Sigmoid colon (tissue), 7 donors: ENCODE measurements at places on chromosomes 3 and 15. TPM values are rescaled to one million over a fixed set of nuclear protein-coding genes. Genes with fewer than 3 reads are reported as not detected.

- H3K36me3 ChIP-seq = no peaks in the 10 kb centered on the region
- no peaks in the 10 kb centered on the region for H3K27me3 ChIP-seq
- no peak overlapping the region for H3K27ac ChIP-seq
- no peak for DNase-seq
These were observed 34.1 kb downstream of the EOMES start for GRCh38 chr3:27688053-27688452.

DNA sequence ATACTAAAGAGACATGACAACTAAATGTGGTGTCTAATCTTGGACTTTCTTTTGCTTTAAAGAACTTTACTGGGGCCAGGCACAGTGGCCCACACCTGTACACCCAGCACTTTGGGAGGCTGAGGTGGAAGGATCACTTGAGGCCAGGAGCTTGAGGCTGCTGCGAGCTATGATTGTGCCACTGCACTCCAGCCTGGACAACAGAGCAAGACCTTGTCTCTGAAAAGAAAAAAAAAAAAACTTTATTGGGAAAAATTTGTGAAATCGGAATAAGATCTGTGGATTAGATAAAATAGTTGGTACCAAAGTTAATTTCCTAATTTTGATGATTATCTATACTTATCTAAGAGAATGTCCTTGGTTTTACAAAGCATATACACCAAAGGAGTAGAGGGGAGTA, 34.4 kb upstream of the USP3 start:
- no peak overlapping the region for H3K27ac ChIP-seq
- no peaks in the 10 kb centered on the region for H3K36me3 ChIP-seq
- no peaks in the 10 kb centered on the region for H3K27me3 ChIP-seq
- H3K4me3 ChIP-seq = no peak overlapping the region

DNA sequence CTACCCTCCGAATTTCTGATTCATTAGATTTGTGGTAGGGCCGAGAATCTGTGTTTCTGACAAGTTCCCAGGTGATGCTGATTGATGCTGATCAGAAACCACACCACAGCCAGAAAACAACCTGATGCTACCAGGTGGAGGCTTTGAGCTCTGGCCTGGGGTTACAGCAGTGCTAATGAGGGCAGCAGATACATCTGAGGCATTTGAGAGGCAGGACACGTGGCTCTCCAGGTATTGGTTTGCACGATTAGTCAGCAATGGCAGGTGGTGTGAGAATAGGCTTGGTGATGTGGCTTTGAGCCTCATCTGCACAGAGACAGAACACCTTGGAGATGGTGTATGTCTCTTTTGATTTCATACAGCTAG, 78.8 kb upstream of the THBS1 start:
- H3K4me3 ChIP-seq = no peak overlapping the region
- H3K36me3 ChIP-seq = no peaks in the 10 kb centered on the region
- H3K27ac ChIP-seq = peak overlapping the region; percentile 70
- DNase-seq = no peak

GRCh38 chr3:20326541-20326940, 140.5 kb upstream of the SGO1 start:
- H3K4me3 ChIP-seq = no peak overlapping the region
- no peaks in the 10 kb centered on the region for H3K27me3 ChIP-seq
- H3K36me3 ChIP-seq = no peaks in the 10 kb centered on the region
- no peak overlapping the region for H3K27ac ChIP-seq
- H3K4me1 ChIP-seq = no peaks in the 10 kb centered on the region

GRCh38 chr15:49423021-49423420, at the start of gene FGF7:
Gene FGF7 (plus strand): TSS chr15:49423242. CDS start chr15:49424298, 1,056 bp downstream.
- H3K36me3 ChIP-seq = no peaks in the 10 kb centered on the region
- DNase-seq = peak; percentile 56
- peak within 1 kb of the TSS; percentile 76 for H3K27ac ChIP-seq
- peaks cover 22% of the 10 kb centered on the region for H3K4me1 ChIP-seq
- no peaks in the 10 kb centered on the region for H3K27me3 ChIP-seq
- peak within 1 kb of the TSS; percentile 45 for H3K4me3 ChIP-seq

DNA sequence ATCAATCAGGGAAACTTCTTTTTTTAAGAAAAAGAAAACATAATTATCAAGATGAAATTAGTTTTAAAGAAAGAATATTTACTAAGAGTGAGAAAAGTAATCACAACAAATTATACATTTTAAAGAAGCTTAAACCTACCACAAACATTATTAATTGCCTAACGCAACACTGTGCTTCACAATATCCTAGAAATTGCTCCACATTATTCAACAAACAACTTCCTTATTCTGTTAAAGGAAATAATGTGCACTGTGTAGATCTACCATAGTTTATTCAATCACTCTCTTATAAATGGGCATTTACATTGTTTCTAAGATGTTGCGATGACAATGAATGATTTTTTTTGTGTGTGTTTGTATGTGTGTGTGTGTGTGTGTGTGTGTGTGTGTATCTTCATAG, 525.9 kb upstream of the KCNMB2 start:
- no peak overlapping the region for H3K4me3 ChIP-seq
- H3K4me1 ChIP-seq = no peaks in the 10 kb centered on the region
- no peak for DNase-seq
- H3K36me3 ChIP-seq = no peaks in the 10 kb centered on the region
- no peaks in the 10 kb centered on the region for H3K27me3 ChIP-seq

GRCh38 chr15:99168601-99169580, 64.0 kb downstream of the SYNM start:
- H3K4me1 ChIP-seq = peaks cover 89% of the 10 kb centered on the region
- DNase-seq = no peak
- no peak overlapping the region for H3K4me3 ChIP-seq
- no peaks in the 10 kb centered on the region for H3K27me3 ChIP-seq

LMOD3 gene
- not detected for polyA plus RNA-seq

- no peak for DNase-seq
- no peaks in the 10 kb centered on the region for H3K27me3 ChIP-seq
- H3K4me3 ChIP-seq = no peak overlapping the region
- H3K36me3 ChIP-seq = no peaks in the 10 kb centered on the region
- H3K4me1 ChIP-seq = peaks cover 13% of the 10 kb centered on the region
- H3K27ac ChIP-seq = no peak overlapping the region
These were observed 142.4 kb downstream of the TIGIT start for GRCh38 chr3:114436182-114436581.

DNA sequence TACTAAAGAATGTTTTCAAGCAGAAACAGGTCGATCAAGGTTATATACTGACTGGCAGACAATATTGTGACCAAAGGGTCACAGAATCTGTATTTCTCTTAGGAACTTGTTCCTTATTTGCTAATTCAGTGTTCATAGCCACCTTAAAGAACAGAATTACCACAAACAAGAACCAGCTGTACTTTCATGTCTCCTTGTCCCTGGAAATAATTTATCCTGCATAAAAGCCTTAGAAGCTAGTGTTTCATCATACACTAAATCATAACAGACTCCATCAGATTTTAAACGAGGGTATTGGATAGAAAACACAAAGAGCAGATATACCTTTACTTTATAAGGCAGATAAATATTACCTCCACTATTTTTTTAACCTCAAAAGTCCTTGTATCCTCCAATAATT, 6.4 kb downstream of the DNAJC19 start:
- no peak overlapping the region for H3K4me3 ChIP-seq
- H3K27me3 ChIP-seq = no peaks in the 10 kb centered on the region
- no peak for DNase-seq

LACTB gene
- 21.6 TPM for polyA plus RNA-seq

DNA sequence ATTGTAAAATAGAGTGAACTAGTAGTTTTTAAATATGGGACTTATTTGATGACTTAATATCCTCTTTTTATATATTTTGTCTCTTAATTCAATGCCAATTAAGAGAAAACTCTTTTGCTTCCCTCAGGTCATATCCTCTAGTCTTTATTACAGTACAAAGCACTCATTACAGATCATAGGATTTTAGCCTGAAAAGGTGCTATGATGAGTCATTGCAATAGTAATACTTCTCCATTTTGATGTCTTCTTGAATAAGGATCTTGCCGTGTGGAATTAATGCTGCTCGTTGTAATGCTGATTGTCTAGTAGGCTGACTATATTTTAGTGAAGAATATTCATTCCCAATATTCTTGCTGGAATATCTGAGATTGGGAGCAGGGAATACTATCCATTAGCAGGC, 612.2 kb upstream of the GOLIM4 start:
- no peaks in the 10 kb centered on the region for H3K4me1 ChIP-seq
- H3K27ac ChIP-seq = no peak overlapping the region
- H3K4me3 ChIP-seq = no peak overlapping the region
- DNase-seq = no peak
- no peaks in the 10 kb centered on the region for H3K36me3 ChIP-seq

SEMA7A gene
- 1.4 TPM for polyA plus RNA-seq

DNA sequence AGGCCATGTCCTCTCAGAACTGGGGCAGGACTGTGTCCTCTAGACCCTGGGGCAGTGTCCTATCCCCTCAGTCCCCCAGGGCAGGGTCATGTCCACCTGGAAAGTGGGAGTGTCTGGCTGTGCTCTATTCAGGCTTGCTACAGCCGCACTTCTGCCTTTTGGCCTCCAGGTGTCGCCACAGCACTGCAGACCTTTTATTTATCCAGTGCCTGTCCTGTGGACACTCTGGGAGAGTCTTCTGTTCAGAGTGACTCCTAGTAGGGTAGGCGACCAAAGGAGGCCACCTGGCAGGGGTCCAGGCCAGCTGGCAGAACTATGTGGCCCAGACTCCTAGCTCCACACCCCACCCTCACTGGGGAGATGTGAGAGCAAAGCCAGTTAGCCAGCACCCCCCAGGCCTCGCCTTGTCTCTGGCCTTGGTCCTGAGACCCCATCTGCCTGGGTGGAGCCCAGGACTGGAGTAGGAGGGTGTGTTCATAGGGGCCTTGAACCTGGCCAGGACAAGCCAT, 3.9 kb downstream of the TMIE start:
- peaks cover 17% of the 10 kb centered on the region for H3K4me1 ChIP-seq
- no peak overlapping the region for H3K4me3 ChIP-seq
- H3K27me3 ChIP-seq = peaks cover 18% of the 10 kb centered on the region
- H3K36me3 ChIP-seq = no peaks in the 10 kb centered on the region

SLC15A2 gene
- polyA plus RNA-seq = 0.46 TPM

FETUB gene
- not detected for polyA plus RNA-seq

- H3K36me3 ChIP-seq = no peaks in the 10 kb centered on the region
- no peak for DNase-seq
- H3K4me3 ChIP-seq = no peak overlapping the region
- H3K27me3 ChIP-seq = no peaks in the 10 kb centered on the region
- H3K27ac ChIP-seq = no peak overlapping the region
- H3K4me1 ChIP-seq = no peaks in the 10 kb centered on the region
These were observed 5.1 kb upstream of the MTHFS start for GRCh38 chr15:79901958-79902357.

DNA sequence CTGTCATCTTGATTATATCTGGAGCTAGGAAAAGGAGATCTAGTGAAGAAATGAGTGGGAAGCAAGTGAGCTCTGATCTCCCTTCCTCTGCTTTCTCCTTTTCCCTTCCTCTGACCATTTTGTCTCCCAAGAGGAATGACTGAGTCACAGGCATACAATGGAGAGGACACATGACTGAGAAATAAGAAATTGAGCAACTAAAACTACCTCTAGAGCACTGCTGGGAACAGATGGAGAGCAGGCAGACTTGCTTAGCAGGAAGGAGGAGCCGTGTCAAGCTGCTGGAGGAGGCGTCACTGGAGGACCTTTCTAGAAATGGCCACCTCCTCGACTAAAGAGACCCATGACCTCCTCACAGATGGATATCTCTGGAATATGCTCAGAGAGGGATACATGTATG, 66.9 kb upstream of the MYO5C start:
- H3K4me3 ChIP-seq = no peak overlapping the region
- H3K27me3 ChIP-seq = no peaks in the 10 kb centered on the region
- no peaks in the 10 kb centered on the region for H3K4me1 ChIP-seq
- DNase-seq = no peak

ACKR2 gene
- polyA plus RNA-seq = 1.2 TPM

DNA sequence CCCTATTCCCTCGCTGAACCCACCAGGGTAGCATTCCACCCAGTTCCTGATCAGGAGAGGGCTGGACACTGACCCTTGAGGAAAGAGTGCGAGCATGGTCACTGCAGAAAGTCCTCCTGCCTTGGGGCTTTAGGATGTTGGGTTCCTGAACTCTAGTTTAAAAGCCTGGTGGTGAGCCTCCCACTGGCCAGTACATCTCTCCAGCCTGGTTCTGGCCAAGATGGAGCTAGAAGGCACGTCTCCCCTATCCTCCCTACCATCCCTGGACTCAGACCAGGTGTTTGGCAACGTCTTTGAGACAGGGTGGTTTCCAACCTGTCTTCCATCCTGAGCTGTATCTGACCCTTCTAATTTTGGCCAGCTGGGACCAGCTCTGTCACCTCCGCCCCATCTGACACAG, 31.4 kb downstream of the NBEAL2 start:
- DNase-seq = peak; percentile 59
- peak overlapping the region; percentile 89 for H3K27ac ChIP-seq
- H3K36me3 ChIP-seq = peaks cover under 1% of the 10 kb centered on the region
- no peak overlapping the region for H3K4me3 ChIP-seq
- no peaks in the 10 kb centered on the region for H3K27me3 ChIP-seq
- no peaks in the 10 kb centered on the region for H3K4me1 ChIP-seq

GRCh38 chr15:74616366-74616939, 817 bp downstream of the CLK3 start:
- peaks cover 22% of the 10 kb centered on the region for H3K36me3 ChIP-seq
- H3K27ac ChIP-seq = peak overlapping the region; percentile 96
- peaks cover 52% of the 10 kb centered on the region for H3K4me1 ChIP-seq

DNA sequence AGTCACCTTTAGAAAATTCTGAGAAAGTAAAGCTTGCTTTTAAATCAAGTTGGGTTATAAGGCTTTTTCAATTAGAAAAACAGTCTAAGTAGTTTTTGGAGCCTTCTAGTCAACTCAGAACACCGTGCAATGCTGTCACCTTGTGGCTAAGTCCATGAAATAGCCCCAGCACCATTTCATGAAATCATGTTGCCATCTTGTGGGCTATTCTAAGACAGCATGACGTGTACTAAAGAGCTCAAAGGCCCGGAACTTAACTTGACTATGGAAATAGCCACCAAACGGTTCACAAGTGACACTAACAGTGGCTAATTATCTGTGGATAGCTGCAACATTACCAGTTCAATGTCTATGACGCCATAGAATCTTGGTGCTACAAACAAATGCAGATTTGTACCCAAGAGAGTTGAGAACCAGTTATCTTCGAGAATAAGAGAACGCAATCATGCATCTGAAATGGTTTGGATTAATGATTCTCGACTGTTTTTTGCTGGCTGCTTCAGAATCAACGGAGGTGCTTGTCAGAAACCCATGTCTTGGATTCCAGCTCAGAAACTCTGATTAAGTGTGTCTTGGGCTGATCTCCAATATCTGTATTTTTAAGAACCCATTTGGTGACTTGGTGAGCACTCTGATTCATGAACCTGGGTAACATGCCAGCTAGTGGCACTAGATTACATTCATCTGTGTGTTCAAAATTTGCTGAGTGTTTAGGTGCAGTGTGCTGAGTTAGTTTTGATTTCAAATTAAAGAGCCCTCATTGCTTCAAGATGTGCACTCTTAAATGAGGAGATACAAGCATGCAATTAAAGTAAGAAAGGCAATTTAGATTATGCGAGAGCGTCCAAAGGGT, 111.2 kb upstream of the MCTP2 start:
- H3K27ac ChIP-seq = peak overlapping the region; percentile 69
- no peak overlapping the region for H3K4me3 ChIP-seq
- no peaks in the 10 kb centered on the region for H3K36me3 ChIP-seq
- H3K27me3 ChIP-seq = no peaks in the 10 kb centered on the region
- H3K4me1 ChIP-seq = peaks cover 16% of the 10 kb centered on the region
